ENCODE measurements at places on chromosomes 4 and X.

- no peak for DNase-seq
Observed at GRCh38 chr4:181017038-181017437, 1226.2 kb upstream of the TENM3 start.

- no peak for DNase-seq
Observed at GRCh38 chrX:39163581-39164126, 362.4 kb downstream of the MID1IP1 start.

GRCh38 chr4:183875251-183875825 lies 29.8 kb upstream of the STOX2 start:
- no peak for DNase-seq

- no peak for DNase-seq
Observed at GRCh38 chr4:76499461-76499860, 64.4 kb downstream of the SHROOM3 start.

DNA sequence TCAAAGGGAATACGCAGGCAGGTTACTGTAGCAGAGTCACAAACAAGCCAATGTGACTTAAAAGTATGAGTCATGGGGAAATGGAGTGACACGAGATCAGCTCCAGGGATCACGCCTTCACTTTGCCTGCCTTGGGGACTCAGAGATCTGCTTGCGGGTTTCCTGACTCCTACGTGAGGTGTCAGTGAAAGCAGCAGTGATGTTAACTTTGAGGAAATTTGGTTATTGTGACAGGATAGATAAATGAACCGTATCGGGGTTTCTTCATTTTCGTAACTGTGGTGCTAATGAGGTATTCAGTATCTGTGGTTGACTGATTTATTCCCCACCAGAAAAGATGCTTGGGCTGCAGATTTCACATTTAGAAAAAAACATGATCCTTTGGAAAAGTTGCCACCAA lies 383.3 kb upstream of the ZFP42 start:
- no peak for DNase-seq

DNA sequence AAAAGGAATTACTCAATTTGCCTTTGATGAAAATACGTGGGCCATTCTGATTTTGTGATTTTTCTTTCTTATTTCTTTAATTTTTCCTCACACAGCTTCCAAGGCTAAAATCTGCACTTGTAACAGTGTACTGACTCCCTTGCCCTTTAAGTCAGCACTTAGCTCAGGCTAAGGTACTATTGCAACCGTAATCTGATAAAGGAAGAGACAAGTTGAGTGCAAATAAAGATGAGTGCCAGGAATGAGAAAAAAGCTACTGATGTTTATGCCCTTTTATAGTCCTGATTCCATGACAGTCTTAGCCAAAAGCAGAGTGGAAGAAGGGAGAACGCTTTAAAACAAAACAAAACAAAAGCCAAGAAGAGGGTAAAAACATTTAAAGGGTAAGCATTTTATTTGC lies 6.0 kb downstream of the DMD start:
- no peak for DNase-seq

- no peak for DNase-seq
Observed at GRCh38 chr4:46274717-46275116, 115.2 kb downstream of the GABRA2 start.

DNA sequence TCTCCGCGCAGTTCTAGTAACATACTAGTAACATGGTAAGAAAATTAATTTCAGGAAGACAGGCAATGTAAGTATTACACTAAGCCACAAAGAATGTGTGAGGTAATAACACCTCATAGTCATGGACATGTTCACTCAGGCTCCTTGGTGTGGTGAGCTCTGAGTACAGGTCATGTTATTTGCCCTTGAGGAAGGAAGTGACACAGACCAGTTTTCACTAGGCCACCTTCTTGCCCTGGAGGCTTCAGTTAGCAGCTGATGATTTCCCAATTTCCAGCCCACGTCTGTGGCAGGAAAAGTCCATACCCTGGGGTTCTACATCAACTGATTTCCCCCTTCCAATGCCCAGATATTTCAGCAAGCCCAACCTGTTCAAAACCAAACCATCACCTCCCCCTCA lies 6.7 kb downstream of the APOO start:
- no peak for DNase-seq

DNA sequence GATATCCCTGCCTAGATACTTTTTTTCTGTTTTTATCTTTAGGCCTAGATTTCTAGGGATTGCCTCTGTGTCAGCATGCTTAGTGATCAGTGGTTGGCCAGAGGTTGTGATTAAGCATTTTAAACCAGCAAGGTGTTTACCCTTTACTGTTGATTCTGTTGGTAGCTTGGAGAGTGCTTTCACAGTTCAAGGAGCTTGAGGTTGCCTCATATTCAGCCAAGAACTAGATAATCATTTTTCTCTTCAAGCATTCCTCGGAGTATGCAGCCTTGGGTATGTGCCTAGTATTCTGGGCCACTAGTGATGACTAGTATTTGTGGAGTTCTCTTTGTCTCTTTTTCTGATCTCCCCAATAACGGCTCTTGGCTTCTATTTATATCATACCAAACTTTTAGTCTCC lies 20.4 kb downstream of the APOOL start:
- no peak for DNase-seq

GRCh38 chr4:169661761-169662160 lies 41.4 kb downstream of the CLCN3 start:
- no peak for DNase-seq

- DNase-seq = no peak
Observed at GRCh38 chr4:1756079-1756478, 34.8 kb downstream of the TACC3 start.

- DNase-seq = no peak
Observed at GRCh38 chr4:41144812-41145211, 69.5 kb downstream of the APBB2 start.

GRCh38 chr4:76601791-76602190 lies 166.8 kb downstream of the SHROOM3 start:
- no peak for DNase-seq

GRCh38 chr4:17968721-17969120 lies 52.8 kb downstream of the LCORL start:
- no peak for DNase-seq

- no peak for DNase-seq
Observed at GRCh38 chr4:141348573-141348972, 127.9 kb downstream of the ZNF330 start.

DNA sequence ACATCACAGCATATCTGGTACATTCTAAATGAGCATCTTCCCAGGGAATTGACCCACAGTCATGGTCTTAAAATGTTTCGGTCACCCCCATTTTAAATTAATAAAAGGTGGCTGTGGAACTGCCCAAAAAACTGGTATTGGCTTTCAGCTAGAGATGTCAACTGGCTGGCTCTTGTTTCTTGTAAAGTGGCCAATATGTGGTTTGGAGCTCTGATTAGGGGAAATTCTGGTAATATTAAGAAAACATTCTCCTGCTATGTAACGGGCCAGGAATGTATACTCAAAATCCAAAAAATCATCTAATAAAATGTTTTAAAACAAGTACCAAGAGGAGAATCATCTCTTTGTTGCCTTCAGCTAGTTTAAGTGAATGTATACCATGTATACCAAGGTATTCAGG lies 62.0 kb upstream of the VCX2 start:
- no peak for DNase-seq

- no peak for DNase-seq
Observed at GRCh38 chr4:67522851-67523671, 22.2 kb downstream of the CENPC start.

- DNase-seq = no peak
Observed at GRCh38 chr4:113784497-113785250, 23.1 kb upstream of the CAMK2D start.

DNA sequence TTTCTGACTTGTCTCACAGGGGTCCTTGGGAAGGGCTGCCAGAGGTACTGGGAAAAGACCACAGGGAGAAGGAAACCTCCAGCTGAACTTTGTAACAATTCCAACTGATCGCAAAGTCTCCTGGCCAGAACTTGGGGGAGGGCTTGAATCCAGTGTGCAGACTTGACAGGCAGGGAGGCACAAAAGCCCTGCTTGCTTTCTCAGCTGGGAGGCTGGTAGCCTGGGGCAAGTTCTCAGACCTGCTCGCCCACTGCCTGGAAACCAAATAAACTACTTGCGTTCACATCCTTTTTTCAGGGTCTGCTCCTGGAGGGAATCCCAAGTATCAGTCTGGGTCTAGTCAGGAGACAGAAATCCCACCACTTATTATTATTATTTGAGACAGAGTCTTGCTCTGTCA lies 48.0 kb upstream of the CASK start:
- DNase-seq = no peak

DNA sequence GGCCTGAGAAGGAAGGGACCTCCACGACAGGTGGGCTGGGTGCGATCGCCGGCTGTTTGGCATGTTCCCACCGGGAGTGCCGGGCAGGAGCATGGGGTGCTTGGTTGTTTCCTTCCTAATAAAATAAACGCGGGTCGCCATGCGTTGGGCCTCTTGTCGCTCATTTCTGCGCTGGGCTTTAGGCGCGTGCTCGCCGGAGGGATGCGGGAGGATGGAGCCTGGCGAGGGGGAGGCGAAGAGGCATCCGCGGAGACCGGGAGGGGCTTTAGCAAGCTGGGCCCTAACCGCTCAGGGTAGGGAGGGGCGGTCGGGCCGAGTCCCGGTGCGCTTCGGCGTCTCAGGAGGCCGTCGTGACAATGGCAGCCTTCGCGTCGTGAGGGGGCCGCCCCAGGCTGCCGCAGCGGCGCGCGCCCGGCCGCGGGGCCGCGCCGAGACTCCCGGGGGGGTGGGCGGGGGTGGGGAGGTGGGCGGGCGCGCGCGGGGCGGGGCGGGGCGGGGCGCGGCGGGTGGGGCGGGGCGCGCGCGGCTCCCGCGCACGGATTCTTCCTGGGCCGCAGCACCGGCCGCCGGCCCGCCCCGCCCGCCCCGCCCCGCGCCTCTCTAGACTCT lies 476 bp upstream of the GDI1 start:
- DNase-seq = no peak

- DNase-seq = no peak
Observed at GRCh38 chr4:10413177-10413576, 44.0 kb downstream of the ZNF518B start.

- peak; percentile 55 for DNase-seq
Observed at GRCh38 chr4:185305979-185306442, 89.7 kb downstream of the LRP2BP start.

DNA sequence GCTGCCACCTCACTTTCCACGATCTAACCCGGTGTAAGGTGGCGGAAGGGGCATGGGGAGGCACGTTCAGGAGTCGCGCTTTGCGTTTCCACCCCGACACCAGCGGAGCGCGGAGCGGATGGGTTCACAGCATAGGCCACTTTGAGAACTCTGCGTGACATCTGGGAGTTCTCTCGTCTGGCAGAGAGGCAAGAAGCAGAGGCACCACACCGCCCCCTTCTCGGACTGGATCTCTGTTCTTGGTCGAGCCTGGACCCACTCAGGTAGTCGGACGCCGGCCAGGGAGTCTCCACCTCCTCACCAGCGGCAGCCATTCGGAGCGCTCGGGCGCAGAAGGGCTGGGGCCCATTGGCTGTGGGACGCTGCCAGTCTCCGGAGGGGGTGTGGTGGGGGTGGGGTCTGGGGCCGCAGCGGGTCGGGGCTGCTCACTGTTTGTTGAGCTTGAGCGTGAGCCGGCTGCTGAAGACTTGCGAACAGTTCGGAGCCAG lies at the start of gene DACH2:
TSS of gene DACH2 (plus strand) at position 428 of the 488 bp plus-strand sequence.
- no peak for DNase-seq

- no peak for DNase-seq
Observed at GRCh38 chr4:151887816-151888180, 127.0 kb upstream of the GATB start.

Data from NCI-H1048 (cell line).